ENCODE measurements at places on chromosomes 7 and 10. TPM values are rescaled to one million over a fixed set of nuclear protein-coding genes. Genes with fewer than 3 reads are reported as not detected.

GRCh38 chr7:151796871-151797537, 79.9 kb downstream of the PRKAG2 start:
- H3K4me1 ChIP-seq = peaks cover 6% of the 10 kb centered on the region
- H3K4me3 ChIP-seq = no peak overlapping the region

DNA sequence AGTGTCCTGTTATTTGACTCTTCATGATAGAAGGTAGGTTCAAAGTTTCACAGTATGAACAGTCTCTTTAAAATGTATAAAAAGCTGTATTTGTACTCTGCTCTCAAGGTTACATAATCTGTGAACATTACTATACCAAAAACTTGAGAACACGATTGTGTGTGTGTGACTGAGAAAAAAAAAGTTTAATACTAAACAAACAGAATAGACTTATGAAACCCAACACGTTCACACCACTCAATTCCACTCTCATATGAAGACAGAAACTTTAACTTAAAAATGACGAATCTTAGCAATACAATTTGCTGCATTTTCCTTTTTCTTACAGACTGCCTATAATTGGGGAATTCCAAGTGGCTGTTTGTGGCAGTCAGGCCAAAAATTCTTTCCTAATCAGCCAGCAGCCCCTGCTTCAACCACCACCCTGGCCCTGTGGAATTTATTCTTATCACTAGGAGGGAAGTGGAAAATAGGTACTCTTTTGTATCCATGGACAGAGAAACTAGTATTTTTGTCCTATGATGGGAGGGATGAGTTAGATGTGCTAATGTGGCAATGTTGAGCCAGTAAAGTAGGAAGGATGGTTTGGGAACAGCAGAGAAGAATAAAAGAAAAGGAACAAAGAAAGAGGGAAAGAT, 42.8 kb downstream of the MINDY3 start:
- no peak for DNase-seq
- H3K4me3 ChIP-seq = no peak overlapping the region
- no peaks in the 10 kb centered on the region for H3K27me3 ChIP-seq
- no peaks in the 10 kb centered on the region for H3K36me3 ChIP-seq
- H3K4me1 ChIP-seq = no peaks in the 10 kb centered on the region

DNA sequence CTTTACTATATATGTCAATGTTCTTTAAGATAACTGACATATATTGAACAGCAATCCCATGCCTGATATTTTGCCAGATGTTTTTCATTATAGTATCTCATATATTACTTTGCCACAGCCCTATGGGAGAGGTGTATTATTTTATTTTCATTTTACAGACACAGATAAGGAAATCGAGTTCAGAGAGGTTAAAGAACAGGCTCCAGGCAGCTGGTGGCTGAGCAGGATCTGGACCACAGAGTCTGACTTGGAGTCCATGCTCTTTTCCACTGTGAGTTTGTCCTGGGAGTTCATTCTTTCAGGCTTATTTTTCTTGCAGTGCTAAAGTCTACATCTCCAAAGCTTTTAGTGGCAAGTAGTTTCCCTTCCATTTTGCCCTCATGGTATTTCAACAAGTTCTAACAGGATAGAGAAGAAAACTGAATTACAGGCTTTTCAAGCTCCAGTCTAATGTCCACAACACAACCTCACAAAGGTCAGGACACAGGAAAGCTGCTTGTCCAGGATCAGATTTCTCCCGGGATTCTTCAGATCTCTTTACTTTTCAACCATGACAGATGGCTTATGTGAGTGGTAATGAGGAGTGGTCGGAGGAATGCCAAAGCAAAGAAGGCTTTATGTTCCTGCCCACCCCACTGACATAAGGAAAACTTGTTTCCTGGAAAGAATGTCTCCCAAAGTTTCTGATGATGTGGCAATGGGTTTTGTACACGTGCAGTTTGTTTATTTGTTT, 13.1 kb upstream of the SLC35B4 start:
- H3K27ac ChIP-seq = no peak overlapping the region
- DNase-seq = no peak
- no peaks in the 10 kb centered on the region for H3K27me3 ChIP-seq
- H3K36me3 ChIP-seq = no peaks in the 10 kb centered on the region
- no peak overlapping the region for H3K4me3 ChIP-seq

- H3K4me3 ChIP-seq = no peak overlapping the region
- H3K27ac ChIP-seq = no peak overlapping the region
- no peaks in the 10 kb centered on the region for H3K36me3 ChIP-seq
- H3K4me1 ChIP-seq = no peaks in the 10 kb centered on the region
- H3K27me3 ChIP-seq = no peaks in the 10 kb centered on the region
Measured at GRCh38 chr10:16819436-16819835, 2.2 kb upstream of the RSU1 start.

Gene NPFFR1
- total RNA-seq = 0.07 TPM

Gene MLXIPL
- 15.7 TPM for total RNA-seq

DNA sequence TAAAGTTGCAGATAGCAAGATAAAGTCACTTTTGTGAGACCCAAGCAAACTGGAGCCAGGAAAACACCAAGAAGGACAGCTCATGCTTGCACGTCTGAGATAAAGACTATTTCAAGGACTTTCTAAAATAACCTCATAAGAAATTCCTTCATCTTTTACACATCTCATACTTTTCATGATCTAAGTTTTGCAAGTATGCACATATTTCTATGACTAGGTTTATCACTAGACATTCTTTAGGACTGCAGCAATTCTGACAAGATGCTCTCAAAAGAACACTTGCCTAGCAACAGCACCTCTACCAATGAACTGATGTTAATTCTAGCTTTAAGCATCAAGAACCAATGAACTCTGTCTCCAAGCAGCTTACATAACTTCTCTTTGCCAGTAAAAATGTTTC, 457.6 kb downstream of the SEMA3D start:
- H3K4me1 ChIP-seq = no peaks in the 10 kb centered on the region
- DNase-seq = no peak
- no peaks in the 10 kb centered on the region for H3K36me3 ChIP-seq
- no peaks in the 10 kb centered on the region for H3K27me3 ChIP-seq

All from colonic mucosa (tissue), 4 donors.